A549 treated with Mapracorat at 1 μM for 4 hours (cell line): ENCODE measurements at places on chromosomes 7 and 10. TPM values are rescaled to one million over a fixed set of nuclear protein-coding genes. Genes with fewer than 3 reads are reported as not detected.

Gene SCD
- total RNA-seq, result 130 to 179 TPM (median 166 TPM) in 5 replicates

Gene LSM8
- total RNA-seq, result 38.8 to 55.0 TPM (median 40.9 TPM) in 5 replicates

Gene PHYHIPL
- total RNA-seq, result 0.11 to 0.73 TPM (median 0.35 TPM) in 5 replicates

Gene CRYGN
- not detected in 5 replicates for total RNA-seq

Gene EXOC4
- total RNA-seq, result 17.8 to 21.1 TPM (median 20.3 TPM) in 5 replicates
